ENCODE measurements at places on chromosomes 1 and 21.

DNA sequence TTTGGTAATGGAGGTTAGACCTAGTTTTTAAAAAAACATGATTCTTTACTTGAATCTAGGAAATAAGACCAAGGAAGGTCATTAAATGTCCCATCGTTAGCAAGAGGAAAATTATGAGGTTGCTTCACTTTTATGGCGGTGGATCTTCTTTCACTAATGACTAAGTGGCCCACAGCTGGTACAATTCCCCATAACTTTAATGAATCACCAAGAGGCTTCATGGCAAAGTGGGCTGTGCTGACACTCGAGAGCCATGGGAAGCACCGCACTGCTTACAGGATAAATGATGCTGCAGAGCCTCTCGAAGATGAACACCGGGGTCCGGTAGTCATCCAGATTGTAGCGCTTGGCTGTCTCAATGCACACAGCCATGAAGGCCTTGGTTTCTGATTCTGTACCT, 108.8 kb downstream of the UBR4 start:
- DNase-seq = peak; percentile 20

DNA sequence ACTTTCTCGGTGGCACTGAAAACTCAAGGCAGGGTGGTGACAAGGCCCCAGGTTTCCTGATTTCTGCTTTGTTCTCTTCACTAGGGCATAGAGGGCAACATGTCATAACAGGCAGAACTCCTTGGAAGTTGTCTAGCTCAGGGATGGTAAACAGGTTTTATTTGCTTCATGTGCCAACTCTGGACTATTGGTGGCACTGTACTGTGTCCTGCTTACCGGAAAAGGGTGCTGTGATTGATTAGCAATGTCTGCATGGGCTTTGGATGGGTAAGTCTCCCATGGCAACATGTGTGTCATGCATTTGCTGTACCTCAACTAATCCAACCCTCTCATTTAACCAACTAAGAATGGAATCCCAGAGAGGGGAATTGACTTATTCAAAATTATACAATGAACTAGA, 70.7 kb upstream of the USP24 start:
- DNase-seq = peak; percentile 9

GRCh38 chr1:36937371-36937770, 96.9 kb downstream of the GRIK3 start:
- no peak for DNase-seq

DNA sequence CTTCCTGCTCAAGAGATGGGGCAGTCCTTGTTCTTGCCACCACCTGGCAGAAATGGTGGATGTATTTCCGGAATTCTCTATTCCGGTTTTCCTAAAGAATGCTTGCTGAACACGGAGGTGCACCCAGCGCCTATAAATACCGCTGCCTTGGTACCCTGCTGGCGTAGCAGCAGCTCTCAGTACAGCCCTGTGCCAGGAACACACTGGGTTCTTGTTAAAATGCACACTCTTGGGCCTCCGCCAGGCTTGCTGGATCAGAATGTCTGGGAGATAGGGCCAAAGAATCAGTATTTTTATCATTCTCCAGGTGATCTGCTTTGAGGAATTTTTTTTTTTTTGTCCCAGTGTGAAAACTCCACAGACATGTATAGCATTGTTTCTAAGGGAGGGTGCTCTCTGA, 54.2 kb downstream of the IGSF5 start:
- no peak for DNase-seq

- peak; percentile 88 for DNase-seq
Observed at GRCh38 chr1:63593886-63594605, 835 bp downstream of the PGM1 start.

- DNase-seq = no peak
Observed at GRCh38 chr1:14986168-14986567, 167.4 kb upstream of the TMEM51 start.

GRCh38 chr1:78060857-78061563, 15.2 kb downstream of the GIPC2 start:
- no peak for DNase-seq

- DNase-seq = no peak
Observed at GRCh38 chr1:94552071-94552586, 10.6 kb upstream of the F3 start.

DNA sequence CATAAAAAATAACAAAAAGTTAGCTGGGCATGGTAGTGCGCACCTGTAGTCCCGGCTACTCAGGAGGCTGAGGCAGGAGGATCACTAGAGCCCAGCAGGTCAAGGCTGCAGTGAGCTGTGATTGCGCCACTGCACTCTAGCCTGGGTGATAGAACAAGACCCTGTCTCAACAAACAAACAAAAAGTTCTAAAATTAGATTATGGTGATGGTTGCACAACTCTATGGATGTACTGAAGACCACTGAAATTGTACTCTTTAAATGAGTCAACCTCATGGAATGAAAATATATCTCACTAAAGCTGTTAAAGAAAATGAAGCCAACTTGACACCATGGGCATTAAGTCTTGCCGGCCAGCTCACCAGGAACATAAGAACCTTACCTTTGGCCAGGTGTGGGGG, 9.1 kb downstream of the MRAP start:
- DNase-seq = peak; percentile 68

- DNase-seq = no peak
Observed at GRCh38 chr21:18468790-18469189, 65.2 kb upstream of the TMPRSS15 start.

- DNase-seq = no peak
Observed at GRCh38 chr1:121515235-121515634, 330.5 kb downstream of the SRGAP2C start.

DNA sequence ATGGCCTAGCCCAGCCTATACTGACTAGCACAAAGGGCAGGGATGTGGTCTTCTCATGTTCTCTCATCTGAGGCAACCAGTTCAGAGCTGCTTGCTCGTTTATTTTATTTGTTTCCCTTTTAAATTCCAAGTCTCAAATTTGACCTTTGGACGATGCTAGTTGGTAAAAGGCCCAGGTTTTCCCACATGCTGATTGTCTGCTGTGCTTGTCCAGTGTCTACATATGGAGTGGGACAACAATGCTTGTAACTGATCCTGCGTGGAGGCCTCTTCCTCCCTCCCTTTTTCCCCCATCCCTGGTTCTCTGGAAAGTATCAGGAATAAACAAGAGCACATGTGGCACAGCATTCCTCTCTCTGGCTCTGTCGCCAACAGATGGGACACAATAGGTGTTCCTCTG, 34.0 kb upstream of the BEND5 start:
- no peak for DNase-seq

GRCh38 chr1:216175714-216176113, 247.5 kb downstream of the USH2A start:
- DNase-seq = no peak

DNA sequence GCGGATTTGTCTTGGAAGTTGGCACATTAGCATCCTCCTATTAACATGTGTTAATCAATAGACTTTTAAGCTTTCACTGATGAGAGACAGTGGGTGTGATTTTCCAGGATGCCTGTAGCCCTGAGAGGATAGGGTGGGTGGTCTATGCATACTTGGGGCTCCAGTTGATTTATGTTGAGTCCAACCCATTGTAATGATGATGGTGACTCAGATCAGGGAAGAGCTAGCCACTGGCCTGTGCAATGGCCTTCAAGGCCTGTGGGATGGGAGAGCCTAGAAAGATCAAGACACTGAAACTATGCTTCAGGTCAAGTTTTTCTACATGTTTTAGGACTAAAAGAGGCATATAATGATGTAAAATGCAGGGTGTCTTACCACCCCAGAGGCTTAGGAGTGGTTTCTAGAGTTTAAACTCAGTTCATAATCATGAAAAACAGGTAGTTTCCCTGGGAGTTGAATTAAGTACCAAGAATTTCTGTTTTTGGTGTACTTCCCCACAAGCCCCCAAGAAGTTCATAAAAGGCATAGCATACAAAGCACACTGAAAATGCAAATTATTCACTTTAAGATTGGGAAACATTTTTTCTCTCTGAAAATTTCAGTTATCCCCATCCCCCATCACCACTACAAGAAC, 19.9 kb downstream of the BEND5 start:
- DNase-seq = no peak

- DNase-seq = peak; percentile 91
Observed at GRCh38 chr1:161153682-161154337, at the start of gene UFC1. Gene UFC1, plus strand, starts transcription at chr1:161153978. Its CDS starts 20 bp downstream, at chr1:161153998.

DNA sequence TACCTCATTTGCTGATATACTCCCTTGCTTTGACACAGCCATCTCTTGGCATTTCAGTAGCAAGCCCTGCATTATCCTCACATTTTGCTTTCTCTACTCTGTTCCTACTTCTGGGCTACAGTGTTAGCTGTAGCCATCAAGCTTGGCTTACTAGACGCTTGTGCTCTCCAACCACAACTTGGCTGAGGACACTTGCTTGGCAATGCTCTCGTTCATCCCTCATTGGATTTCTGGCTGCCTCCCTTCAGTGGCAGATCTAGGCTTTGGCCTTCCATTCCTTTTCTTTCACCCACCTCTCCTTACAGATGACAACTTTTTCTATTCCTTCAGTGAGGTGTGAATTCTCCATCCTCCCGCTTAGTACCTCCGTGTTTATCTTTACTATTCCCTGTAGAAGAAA, 428.7 kb upstream of the LRRC7 start:
- DNase-seq = no peak

DNA sequence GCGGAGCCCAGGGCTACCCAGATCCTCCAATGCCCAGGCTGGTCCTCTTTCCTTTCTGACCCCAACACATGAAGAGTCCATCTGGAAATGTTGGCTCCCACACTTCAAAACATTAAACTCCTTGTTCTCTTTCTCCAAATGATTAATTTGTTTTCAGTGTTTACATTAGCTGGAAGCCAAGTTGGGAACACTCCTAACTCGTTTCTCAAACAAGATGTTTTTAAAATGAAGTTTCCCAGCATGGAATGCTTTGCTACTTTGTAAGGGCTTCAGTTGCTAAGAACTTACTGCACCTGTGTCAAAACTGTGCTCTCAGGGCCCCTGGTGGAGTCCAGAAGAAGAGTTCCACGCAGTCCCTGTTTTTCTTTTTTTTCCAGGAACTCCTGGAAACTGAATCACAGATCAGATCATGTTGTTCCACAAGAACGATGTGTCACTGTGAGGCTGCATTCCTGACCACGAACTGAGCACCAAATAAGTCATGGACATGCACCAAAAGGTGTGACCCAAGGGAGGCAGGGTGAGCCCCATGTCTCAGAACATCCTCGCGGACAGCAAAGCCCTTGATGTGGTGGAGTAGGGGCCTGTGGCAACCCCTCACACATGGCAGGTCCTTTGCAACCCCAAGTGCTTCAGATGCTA, 257.3 kb downstream of the KCNJ6 start:
- DNase-seq = peak; percentile 91

GRCh38 chr21:29091033-29091432, 17.6 kb upstream of the CCT8 start:
- peak; percentile 87 for DNase-seq

GRCh38 chr1:81844477-81844876, 43.7 kb downstream of the ADGRL2 start:
- no peak for DNase-seq

GRCh38 chr1:54859700-54860391, 27.1 kb downstream of the DHCR24 start:
- peak; percentile 55 for DNase-seq

GRCh38 chr21:41580758-41581554, 73.0 kb upstream of the TMPRSS2 start:
- no peak for DNase-seq

GRCh38 chr1:22944346-22945055, 28.2 kb downstream of the LACTBL1 start:
- DNase-seq = no peak

GRCh38 chr1:199447906-199448305, 579.6 kb upstream of the NR5A2 start:
- DNase-seq = no peak

DNA sequence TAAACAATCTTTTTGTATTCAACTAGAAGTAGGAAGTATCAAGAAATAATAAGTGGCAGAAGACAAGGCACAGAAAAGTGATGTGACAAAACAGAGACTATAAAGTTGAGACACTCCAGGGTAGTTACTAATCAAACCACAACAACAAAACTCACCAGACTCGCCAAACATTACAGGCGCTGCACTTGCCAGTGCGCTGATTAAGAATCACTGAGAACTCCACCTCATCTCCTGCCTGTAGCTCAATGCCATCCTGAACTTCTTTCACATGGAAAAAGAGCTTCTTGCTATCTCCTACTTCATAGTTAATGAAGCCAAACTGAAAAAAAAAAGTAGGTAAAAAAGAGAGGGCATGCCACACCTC, 2.8 kb upstream of the NRAS start:
- peak; percentile 21 for DNase-seq

GRCh38 chr1:61746813-61747212, 4.5 kb downstream of the PATJ start:
- DNase-seq = no peak

DNA sequence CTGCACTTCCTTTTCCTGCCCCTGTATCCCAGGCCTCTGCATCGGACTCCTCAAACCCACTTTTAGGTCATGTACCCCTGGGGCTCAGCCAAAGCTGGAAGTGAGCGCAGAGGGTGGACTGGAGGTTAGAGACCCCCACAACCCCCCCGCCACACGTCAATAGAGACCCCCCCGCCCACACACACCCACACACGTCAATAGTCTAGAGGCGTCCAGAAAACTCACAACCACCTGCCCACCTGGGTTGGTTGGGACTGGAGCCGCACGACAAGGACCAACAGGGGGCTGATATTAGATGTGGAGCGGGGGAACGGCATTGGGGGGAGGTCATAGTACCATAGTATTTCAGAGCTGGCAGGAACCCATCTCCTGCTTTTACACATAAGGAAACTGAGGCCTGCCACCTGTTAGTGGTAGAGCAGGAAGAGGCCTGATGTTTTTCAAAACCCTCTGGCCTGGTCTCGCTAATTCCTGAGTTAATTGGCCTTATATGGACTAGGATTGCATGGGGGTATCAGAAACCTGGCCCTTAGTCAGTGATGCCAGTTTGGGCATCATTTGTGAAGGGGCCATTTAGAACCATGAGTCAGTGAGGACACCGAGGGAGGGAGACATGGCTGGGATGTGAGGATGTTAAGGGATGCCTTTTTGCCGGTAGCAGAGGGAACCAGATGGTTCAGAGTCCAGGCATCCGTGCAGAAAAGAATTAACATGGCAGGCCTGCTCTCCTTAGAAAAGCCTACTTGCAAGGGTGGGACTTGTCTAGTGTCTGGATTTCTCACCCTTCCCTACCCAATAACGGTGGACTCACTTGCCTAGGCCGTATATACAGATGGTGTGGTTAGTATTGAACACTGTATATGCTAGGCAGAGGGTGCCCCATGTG, 1.1 kb downstream of the NENF start:
- no peak for DNase-seq

Measured in amniotic epithelial cell (primary cell).